Stromal cell of bone marrow (primary cell): ENCODE measurements at places on chromosomes 1 and 21.
A peak's percentile ranks its signal among the peaks of the same experiment; 100 is the strongest.

GRCh38 chr21:44884097-44884496 lies 10.6 kb upstream of the PTTG1IP start:
- no peak for DNase-seq

- DNase-seq: no peak
Observed at GRCh38 chr1:43976890-43977289, 2.1 kb upstream of the B4GALT2 start.

GRCh38 chr1:2172012-2172411 lies 22.6 kb downstream of the FAAP20 start:
- DNase-seq: no peak

- peak; percentile 73 for DNase-seq
Observed at GRCh38 chr21:32494934-32495709, 82.6 kb downstream of the EVA1C start.

DNA sequence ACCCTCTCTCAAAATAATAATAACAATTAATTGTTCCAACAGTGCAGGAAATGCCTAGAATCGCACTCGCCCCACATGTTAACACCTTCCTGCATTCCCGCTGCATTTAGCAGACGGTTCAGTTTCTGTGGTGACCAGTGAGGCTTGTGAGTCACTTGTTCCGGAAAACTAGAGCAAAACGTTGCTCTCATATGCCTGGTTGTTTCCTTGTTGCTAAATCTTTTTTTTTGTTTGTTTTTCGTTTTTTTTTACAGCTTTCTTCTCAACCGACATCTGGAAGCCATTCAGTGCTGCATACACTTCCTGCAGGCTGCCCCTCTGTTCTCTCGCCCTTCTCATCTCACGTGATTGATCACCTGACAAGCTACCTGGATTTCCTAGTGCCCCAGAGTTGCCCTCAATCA lies 56.9 kb upstream of the TMPRSS2 start:
- peak; percentile 62 for DNase-seq

- DNase-seq: no peak
Observed at GRCh38 chr1:239954836-239955235, 136.8 kb upstream of the FMN2 start.

- no peak for DNase-seq
Observed at GRCh38 chr1:173128742-173129141, 78.0 kb upstream of the TNFSF18 start.

DNA sequence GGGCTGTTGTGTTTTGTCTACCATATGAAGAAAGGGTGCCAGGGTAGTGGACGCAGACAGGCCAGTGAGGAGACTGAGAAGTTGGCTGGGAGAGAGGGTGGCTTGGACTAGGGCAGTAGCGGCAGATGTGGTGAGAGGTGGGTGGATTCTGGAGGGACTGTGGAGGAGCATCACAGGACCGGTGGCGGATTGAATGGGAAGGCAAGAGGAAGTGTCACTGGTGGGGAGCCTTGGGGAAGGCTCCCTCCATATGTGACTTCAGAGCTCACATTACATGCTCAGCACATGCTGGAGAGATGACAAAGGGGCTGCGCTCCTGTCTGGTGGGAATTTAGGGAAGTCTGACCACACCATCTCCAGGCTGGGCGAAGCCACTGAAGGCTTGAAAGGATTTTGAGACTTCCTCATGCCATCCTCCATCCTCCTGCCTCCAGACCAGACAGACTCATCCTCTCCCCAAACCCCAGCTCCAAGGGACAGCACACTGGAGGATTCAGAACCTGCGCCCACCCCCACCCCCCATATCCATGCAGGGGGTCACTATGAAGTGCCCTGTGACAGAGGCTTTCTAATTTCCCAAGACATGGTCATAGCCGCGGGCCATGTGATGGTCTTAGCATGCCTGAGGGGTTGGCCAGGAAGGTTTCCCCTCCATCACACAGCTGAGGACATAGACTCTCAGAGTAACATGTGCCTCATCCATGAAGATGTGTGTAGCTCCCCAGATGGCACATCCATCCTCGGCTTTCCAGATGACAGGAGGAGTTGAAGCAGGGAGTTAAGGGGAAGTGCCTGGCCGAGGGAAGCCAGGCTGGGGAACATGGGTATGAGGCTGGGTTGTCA lies 138.8 kb upstream of the WNT4 start:
- no peak for DNase-seq

- DNase-seq: peak; percentile 68
Observed at GRCh38 chr21:37711836-37712568, 204.3 kb downstream of the KCNJ6 start.

GRCh38 chr1:15120251-15120945 lies 33.1 kb upstream of the TMEM51 start:
- DNase-seq: no peak

DNA sequence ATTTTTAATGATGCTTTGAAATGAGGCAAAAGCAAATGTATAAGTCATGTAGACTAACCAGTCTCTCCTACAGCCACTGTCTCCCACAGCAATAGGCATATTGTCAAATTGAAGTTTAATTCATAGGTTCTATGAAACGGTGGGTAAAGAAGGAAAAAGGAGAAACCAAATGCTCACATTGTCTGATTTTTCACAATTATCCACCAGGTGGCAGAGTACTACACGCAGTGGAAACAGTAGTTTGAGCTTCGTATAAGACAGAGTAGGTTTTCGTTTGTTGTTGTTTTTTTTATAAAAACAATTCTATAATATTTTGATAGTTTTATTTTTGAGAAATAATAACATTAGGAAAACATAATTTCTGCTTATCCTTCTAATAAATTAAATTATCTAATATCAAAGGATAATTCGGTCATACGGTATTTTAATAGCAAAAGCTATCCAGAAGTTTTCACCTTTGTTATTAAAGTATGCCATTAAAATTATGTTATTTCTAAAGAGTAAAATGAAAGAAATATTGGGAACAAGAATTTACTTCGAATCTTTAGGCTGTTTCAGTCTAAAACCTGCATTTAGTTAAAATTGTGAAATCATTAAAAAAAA lies 39.1 kb downstream of the TYW3 start:
- DNase-seq: peak; percentile 17

DNA sequence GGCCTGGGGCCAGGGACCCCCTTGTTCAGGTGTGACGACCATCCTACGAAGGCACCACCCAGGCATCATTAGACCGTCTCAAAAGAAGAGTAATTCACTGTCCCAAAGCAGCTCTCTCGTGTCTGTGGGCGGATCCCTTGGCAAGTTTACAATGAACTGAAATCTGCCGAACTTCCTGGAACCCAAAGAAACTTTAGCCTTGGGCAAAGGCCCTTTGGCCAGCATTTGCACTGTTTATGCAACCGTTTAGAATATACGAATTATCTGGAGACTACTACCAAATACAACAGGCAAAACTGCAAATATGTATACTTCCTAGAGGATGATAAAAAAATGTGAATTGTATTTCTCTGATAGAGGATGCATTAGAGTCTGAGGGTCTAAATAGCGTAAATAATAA lies 1.4 kb upstream of the SOD1 start:
- no peak for DNase-seq

GRCh38 chr1:25544819-25545218 lies 1.4 kb downstream of the LDLRAP1 start:
- DNase-seq: no peak

GRCh38 chr21:42480736-42481135 lies 15.3 kb downstream of the RSPH1 start:
- DNase-seq: no peak

GRCh38 chr1:5887971-5888361 lies 104.3 kb downstream of the NPHP4 start:
- no peak for DNase-seq

DNA sequence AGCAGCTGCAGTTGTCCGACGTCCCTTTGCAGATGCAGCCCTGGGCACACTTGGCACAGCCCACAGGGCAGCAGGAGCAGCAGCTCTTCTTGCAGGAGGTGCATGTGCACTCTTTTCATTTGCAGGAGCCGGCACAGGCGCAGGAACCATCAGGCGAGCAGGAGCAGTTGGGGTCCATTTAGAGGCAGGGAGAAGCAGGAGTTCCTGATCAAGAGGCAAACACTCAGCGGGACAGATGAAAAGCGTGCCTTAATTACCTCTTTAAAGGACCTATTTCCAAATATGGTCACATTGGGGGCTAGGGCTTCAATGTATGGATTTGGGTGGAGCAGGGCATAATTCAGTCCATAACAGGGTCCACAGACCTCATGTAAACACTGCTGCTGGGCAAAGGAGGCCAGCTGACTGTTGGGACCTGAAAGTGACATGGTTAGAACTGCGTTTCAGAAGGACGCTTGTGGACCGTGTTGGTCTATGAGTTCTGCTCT lies 4.3 kb upstream of the CPLANE2 start:
- DNase-seq: no peak

GRCh38 chr1:204275695-204276370 lies 62.0 kb upstream of the GOLT1A start:
- DNase-seq: no peak

DNA sequence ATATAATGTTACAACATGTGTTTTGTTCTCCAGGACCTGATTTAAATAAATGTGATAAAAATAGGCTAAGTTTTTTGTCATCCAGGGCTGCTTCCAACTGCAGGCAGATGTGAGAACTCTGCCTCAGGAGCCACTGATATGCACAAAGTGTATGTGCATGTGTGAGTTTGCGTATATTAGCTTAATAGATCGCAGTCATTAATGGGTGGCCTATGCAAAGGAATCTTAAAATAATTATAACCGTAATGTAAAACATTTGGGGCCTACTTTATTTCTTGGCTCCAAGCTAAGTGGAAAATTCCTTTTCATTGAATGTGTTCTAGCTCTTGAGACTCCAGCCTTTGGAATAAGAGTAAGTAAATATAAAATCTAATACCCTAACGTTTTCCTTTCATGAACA lies 16.8 kb downstream of the DHX9 start:
- DNase-seq: no peak

DNA sequence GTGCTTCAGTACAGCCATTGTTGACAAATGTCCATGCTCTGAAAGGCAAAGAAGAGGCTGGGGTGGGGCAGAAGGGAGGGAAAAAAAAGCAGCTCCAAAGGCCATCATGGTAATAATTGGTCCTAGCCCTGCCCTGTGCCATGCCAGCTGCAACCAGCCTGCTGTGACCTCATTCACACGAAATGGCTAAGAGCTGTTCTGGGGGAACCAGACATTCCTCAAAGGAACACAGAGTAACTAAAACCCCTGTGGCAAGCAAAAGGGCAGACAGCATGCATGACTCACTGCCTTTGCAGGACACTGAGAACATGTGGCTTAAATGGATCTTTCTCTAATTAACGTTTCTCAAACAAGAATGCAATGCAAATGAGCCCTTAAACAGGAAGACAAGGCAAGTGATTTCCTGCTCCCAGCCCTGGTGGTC lies 42.3 kb downstream of the STYXL2 start:
- no peak for DNase-seq

DNA sequence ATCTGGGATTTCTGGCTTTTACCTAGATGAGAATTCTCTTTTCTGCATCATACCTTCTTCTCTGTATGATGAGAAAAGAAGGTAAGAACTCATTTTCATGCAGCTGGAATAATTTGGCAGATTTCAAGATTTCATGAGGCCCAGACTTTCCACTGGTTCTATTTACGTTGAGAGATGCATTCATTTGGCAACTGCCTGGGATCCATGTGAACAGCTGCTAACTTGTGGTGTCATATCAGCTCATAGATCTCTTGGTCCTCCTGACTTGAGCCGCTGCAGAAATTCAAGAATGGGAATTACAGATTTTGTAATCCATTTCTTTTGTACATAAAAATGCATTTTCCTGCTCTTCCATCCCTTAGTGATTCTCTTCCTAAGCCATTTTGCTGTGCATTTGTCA lies 17.1 kb upstream of the C1orf87 start:
- no peak for DNase-seq

- DNase-seq: no peak
Observed at GRCh38 chr1:18938008-18938706, 18.3 kb downstream of the IFFO2 start.

GRCh38 chr1:103561643-103562395 lies 9.6 kb upstream of the AMY2B start:
- peak; percentile 16 for DNase-seq

GRCh38 chr1:167052389-167052788 lies 37.8 kb downstream of the GPA33 start:
- no peak for DNase-seq

DNA sequence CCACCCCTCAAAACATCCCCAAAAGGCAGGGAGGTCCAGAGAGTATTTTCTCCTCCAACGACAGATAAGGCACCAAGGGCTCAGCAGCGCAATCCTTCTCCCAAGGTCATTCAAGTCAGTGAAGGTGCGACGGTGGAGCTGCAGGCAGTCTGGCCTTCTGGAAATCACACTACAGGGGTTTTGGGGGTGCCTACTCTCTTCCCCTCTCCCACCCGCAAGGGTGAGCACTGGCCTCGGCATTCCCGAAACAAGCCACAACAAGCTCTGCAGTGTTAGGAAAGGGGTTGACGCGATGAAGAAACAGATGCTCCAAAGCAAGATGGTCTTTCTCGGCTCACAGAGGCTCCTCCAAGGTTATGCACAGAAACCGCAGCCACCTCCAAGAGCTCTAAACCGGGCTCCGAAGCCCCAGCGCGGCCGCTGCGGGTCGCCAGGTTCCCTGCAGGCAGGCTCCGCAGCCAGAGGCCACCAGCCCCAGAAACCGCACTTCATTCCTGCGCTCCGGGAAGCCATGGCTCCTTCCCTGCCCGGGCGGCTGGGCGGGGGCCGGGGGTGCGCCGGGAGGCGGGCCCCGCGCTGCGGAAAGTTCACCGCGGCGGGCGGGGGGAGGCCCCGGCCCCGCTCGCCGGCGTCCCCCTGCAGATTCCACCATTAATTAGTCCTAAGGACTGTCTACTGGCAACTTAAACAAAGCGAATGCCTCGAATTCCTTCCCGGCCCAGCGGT lies 1.1 kb downstream of the LUZP1 start:
- DNase-seq: no peak

DNA sequence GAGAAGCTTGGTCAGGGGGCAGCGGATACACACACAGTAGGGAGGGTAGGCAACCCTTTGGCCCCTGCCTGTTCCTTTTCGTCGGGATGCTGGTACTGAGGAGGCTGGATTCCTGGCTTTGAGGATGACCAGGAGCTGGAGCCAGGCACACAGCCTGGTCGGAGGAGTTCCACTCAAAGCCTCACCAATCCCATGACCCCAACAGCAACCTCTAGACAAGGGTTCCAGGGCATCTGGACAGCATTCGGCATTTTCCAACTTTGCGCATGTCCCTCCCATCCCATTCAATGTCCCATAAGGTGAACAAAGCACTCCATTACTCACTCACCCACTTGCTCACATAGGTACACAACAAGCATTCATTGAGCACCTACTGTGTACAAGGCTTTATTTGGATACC lies 42.6 kb upstream of the HMGB4 start:
- DNase-seq: no peak

DNA sequence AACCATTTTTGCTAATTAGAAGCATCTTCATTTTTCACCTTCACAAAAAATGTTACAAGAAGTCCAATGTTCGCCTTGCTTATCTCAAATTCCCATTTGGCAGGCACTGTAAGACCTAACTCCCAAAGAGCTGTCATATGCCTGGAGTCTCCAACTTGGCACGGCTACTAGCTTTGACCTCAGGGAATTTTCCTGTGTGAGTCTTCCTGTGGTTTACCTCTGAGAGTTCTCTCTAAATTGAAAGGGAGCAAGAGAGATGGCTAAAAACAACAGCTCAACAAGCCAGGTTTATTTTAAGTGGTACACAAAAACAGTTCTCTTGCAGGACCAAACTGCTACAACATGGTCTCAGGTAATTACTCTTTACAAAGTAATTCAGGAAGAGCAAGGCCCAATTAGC lies 756.0 kb upstream of the ADGRL2 start:
- peak; percentile 1 for DNase-seq
